ENCODE measurements at places on chromosomes 13 and 19. TPM values are rescaled to one million over a fixed set of nuclear protein-coding genes. Genes with fewer than 3 reads are reported as not detected.

NAPSA gene
- not detected for total RNA-seq

ABHD8 gene
- 20.4 TPM for total RNA-seq

ZNF473 gene
- 11.0 TPM for total RNA-seq

AP2S1 gene
- 64.8 TPM for total RNA-seq

SLC25A23 gene
- 14.7 TPM for total RNA-seq
